CD4-positive, CD25-positive, alpha-beta regulatory T cell (primary cell): ENCODE measurements at places on chromosomes 12 and 14. TPM values are rescaled to one million over a fixed set of nuclear protein-coding genes. Genes with fewer than 3 reads are reported as not detected.

Gene IGFBP6
- not detected for polyA plus RNA-seq

Gene INSM2
- polyA plus RNA-seq = not detected

Gene TPH2
- polyA plus RNA-seq = not detected

Gene CCDC196
- not detected for polyA plus RNA-seq

Gene GDF3
- polyA plus RNA-seq = not detected

Gene ACAD10
- polyA plus RNA-seq = 9.5 TPM
